ENCODE measurements at places on chromosomes 6 and 20.

GRCh38 chr6:43570876-43571441, 4.9 kb downstream of the XPO5 start:
- no peak for DNase-seq

DNA sequence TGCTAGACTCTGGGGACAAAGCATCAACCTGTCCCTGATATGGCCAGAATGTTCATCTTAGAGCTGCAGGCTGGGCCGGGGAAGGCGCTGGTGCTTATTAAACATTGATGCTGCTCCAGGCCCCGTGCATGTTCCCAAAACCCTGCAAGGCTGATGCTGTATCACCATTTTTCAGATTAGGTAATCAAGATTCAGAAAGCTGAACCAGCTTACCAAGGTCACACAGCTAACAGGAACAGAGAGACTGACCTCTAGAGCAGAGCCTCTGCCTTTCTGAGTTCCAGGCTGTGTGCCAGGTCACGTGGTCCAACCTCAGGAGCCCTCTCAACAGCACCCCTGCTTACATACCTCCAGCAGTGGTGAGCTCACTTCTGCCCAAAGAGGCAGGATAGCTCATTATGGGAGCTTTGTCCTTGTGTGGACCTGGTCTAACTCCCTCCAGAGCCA, 16.1 kb upstream of the VSTM2L start:
- DNase-seq: no peak

- DNase-seq: peak; percentile 77
Measured at GRCh38 chr20:36574366-36575135, 1.2 kb downstream of the TGIF2 start.

DNA sequence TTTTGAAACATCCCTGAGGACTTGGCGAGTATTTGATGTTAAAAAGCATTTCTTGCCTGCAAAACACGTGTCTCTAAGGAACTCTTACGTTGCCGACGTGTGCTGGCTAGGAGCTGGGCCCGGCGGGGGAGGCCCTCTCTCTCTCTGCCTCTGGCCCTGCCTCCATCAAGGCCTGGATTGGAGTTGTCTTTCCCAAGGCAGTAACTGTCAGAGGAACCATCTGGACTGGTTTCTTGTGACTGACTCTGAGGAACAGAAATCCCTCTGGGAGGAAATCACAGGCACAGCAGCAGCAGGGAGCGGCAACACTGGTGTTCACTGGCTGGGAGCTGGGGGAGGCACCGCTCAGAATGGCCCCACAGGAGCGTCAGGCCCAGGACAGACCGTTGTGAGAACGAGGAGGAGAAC, 244.2 kb downstream of the NRN1 start:
- DNase-seq: no peak

- DNase-seq: no peak
Measured at GRCh38 chr6:12803486-12803885, 86.9 kb downstream of the PHACTR1 start.

- DNase-seq: no peak
Measured at GRCh38 chr20:49230021-49230420, 10.8 kb downstream of the DDX27 start.

- peak; percentile 79 for DNase-seq
Measured at GRCh38 chr6:7107578-7108195, at the start of gene RREB1. Gene RREB1, plus strand, starts transcription at chr6:7107961. Its CDS starts 73,951 bp downstream, at chr6:7181912.

DNA sequence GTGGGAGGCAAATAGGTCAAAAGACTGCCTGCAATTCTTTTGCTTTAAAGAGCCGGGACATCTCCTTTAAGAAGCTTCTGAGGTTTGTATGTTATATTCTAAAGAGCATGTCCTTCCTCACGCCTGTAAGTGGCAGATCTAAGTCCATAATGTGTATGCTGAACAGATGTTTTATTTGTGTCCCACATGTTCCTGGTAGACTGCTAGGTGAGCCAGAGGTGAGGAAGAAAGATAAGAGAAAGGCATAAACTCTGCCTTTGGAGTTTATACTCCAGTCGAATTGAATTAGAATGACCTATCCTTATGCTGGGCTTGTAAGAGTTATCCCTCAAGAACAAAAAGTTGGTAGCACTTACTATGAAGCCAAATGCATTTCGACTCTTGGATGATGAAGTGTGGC, 27.2 kb upstream of the ADGRG6 start:
- no peak for DNase-seq

DNA sequence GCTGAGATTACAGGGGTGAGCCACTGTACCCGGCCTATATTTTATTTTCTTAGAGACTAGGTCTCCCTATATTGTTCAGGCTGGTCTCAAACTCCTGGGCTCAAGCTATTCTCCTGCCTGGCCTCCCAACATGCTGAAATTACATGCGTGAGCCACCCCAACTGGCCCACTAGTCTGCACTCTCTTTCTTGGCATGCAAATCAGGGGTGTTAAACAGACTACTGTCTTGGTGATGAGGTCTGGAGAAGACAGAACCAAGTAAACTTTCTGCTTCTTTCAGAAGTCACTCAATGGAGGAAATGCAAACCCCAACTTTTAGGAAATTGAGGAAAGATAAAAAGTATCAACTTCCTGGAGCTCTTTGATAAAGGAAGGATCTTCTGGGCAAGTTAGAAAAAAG, 8.0 kb upstream of the TUBB2B start:
- no peak for DNase-seq

GRCh38 chr6:82953871-82954270, 111.8 kb downstream of the UBE3D start:
- no peak for DNase-seq

GRCh38 chr20:48431653-48432493, 395.9 kb downstream of the PREX1 start:
- no peak for DNase-seq

- no peak for DNase-seq
Measured at GRCh38 chr6:13428583-13429405, 58.6 kb downstream of the GFOD1 start.

DNA sequence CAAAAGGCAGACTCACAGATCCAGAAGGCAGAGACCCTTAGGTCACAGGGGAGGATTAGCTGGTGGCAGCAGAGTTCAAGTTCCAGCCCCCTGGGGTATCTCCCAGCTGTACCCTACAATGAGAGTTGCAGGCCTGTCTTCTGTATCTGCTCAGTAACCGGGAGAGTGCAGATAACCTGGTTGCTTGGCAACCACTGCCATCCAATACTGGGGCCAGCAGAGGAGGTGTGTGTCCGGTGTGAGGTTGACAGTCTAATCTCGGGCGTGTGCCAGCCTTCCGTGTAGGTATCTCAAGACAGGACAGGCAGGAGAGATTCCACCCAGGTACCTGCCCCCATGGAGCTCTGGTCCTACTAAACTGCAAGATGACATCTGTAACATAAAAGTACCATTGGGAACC, 56.6 kb upstream of the TBC1D7 start:
- DNase-seq: no peak

GRCh38 chr20:45410887-45411286, 2.8 kb downstream of the DBNDD2 start:
- DNase-seq: no peak

GRCh38 chr6:2616811-2617210, 133.9 kb downstream of the MYLK4 start:
- DNase-seq: no peak

GRCh38 chr6:21046276-21046675, 512.0 kb downstream of the CDKAL1 start:
- DNase-seq: no peak

DNA sequence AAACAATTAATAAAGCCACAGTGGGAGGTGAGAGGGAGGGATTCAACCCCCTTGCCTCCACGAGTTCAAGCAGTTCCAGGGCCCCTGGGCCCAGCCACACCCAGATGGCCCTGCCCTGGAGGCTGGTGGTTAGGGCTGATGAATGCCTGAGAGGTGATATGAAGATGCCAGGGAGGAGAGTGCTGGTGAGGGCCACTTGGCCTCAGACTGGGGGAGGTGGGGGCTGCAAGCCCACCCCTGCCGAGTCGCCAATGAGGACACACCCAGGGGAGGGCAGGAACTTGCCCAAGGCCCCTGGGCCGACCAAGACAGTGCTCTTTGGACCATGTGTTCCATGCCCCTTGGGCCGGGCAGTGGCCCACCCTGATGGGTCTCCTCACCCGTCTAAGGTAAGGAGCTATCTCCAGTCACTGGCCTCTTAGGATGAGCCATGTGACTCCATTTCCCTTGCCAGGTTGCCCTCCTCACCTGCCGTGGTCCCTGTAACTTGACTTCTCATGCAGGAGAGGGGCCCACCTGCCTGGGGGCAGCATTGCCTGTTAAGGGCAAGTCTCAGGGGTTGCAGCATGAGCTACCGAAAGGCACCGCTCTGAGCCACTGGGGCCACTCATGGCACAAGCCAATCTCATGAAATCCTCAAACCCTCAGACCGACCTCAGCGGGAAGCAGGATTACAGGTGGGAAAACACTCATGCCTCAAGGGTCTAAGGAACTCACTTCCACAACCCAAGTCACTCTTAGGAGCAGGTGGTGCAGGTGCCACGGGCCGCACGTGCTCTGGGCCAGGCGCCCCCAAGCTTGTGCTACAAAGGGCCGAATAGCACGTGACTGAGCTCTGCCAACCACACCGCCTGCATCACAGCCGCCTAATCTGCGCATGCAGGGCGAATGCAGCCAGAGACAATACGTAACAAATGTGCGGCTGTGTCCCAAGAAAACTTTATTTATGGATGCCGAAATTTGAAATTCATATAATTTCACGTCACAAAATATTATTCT, 147.4 kb upstream of the MLN start:
- DNase-seq: no peak

All from HuH-7.5 (cell line).